ENCODE measurements at places on chromosomes 3 and 15.

GRCh38 chr3:31077021-31077601 lies 182.7 kb upstream of the GADL1 start:
- DNase-seq, result peak; percentile 44

GRCh38 chr15:59917504-59918157 lies 86.5 kb upstream of the FOXB1 start:
- peak; percentile 9 for DNase-seq

DNA sequence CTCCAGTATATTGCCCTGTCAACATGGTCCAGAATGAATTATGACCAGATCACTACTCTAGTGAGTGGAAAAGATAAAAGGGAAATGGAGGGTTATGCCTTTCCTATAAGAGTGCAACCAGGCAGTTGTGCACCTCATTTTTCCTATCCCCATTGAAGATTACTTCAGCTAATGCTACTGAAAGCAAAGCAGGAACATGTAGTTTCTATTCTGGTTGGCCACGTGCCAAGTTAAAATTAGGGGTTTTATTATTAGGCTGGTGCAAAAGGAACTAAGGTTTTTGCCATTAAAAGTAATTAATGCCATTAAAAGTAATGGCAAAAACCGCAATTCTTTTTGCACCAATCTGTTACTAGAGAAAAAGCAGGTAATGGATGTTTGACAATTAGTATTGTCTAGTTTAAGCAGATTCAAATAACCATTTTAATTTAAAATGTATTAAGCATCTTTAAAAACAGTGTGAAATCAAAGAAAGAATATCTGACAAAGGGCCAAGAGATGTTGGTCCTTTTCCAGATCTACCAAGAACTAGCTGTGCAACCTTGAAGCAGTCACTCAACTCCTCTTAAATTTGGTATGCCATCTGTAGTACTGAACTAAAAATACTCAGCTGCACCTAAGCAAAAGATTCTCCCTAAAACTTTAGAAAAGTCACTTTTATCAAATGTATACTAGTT lies 567.5 kb upstream of the CCDC54 start:
- DNase-seq, result no peak

DNA sequence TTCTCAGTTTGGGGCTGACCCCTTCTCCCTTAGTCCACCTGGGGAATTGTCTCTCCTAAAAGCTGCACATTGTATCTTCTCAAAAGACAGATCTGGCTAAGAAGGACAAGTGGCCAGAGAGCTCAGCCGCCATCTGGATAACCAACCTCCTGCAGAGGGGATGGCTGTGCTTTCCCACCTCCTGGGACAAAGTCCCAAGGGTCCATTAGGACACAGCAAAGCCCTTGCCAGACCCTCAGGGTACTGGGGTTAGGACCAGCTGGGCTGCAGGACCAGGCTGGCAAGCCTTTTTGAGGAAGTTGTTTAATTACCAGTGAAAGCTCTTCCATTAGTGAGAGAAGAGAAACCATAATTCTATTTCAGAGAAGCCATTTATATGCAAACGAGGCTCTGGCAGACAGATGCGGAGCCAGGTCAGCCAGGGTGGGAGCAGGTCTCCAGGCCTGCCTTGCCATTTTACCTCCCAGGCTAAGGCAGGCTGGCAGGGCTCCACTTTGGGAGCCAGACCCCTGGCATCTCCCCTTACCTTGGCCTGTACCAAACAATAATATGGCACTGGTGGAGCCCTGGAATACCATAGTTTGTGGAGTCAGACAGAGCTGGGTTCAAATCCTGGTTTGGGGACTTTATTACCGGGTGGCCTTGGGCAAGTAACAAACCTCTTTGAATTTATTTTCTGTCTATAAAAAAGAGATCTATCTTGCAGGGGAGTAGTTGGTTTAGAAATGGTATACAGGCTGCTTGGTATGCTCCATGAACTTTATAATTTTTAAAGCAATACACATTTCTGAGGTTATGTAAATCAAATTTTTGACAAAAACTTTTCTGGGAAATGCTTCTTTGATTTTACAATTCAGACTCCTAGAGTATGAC lies 17.9 kb downstream of the SHF start:
- no peak for DNase-seq

GRCh38 chr3:114756506-114757279 lies 390.4 kb downstream of the ZBTB20 start:
- no peak for DNase-seq

- DNase-seq, result no peak
Measured at GRCh38 chr3:2540115-2540514, 441.4 kb downstream of the CNTN4 start.

DNA sequence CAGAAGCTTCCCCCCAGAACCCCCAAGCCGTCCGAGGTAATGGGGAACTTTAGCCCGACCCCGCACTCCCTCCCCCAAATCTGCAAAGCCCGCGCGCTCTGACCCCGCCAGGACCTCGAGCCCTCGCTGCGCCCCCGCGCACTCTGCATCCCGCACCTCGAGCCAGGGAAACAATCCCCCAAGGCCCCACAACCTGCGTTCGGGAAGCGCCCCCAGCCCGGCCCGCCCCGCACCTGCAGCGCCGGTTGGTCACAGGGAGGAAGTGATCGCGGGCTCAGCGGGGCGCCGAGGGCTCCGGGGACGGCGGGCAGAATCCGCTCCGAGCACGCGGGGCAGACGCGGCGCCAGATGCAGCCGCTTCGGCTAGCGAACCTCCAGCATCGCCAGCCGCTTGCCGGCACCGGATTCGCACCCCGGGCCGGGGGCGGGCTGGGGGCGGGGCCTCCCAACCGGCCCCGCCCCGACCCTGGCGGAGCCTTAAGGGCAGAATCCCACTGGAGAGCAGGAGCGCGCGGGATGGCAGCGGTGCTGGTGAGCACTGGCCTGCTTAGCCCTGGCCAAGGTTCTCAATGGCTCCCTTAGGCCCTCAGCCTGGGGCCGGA lies at the start of gene CAMKV:
Gene CAMKV (minus strand): TSS at position 382 of the 602 bp plus-strand sequence. CDS start 7,518 bp downstream, outside the sequence.
- no peak for DNase-seq

DNA sequence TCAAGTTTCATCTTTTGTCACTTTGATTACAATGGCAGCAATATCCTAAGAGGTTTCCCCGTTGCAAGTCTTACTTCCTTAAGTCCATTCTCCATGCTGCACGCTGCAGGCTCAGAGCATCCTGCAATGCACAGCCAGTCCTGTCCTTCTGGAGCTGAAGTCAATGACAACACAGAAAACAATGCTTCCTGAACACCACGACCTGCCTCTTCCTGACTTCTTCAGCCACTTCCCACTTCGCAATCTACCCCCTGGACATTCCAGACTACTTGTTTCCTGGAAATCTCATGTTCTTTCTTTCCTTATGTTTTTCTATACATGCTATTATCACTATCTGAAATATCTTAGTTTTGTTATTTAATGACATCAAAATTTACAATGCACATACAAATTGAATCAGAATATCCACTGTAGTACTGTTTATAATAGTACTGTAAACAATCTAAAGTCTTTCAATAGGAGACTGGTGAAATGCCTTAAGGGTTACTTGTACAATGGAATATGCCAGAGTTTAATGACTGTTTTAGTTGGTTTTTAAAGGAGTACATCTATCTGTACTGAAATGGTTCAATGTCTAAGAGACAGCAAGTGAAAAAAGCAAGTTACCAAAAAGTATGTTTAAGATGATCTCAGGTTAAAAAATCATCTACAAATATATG lies 113.7 kb upstream of the PRTG start:
- DNase-seq, result no peak

GRCh38 chr15:33160581-33161165 lies 33.8 kb downstream of the FMN1 start:
- no peak for DNase-seq

DNA sequence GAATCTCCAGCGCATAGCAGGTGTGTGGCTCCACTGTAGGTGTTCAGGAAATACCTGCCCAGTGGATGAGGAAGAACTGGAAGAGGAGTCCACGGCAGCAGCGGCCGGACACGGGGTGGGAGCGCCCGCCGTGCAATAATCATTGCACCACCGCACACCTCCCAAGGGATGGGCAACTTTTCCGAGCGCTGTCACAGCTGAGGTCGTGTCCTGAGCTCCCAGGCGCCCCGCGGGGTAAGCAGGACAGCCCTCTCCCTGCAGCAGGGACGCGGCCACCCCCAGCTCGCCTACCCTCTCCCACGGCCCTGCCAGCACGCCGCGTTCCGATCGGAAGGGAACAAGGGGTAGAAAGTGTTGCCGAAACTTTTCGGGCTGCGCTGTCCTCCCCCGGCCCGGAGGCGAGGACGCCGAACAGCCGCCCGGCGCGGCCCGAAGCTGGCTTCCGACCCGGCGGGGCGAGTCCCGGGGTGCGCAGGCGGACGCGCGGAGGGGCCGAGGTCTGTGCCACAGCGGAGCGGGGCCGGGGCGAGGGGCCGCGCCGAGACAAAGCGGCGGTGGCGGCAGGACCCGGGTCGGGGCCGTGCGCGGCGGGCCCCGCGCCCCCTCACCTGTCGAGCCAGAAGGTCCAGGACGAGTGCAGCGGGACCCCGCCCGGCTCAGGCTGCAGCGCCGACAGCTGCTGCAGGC lies 475 bp downstream of the EIF4E3 start:
- no peak for DNase-seq

DNA sequence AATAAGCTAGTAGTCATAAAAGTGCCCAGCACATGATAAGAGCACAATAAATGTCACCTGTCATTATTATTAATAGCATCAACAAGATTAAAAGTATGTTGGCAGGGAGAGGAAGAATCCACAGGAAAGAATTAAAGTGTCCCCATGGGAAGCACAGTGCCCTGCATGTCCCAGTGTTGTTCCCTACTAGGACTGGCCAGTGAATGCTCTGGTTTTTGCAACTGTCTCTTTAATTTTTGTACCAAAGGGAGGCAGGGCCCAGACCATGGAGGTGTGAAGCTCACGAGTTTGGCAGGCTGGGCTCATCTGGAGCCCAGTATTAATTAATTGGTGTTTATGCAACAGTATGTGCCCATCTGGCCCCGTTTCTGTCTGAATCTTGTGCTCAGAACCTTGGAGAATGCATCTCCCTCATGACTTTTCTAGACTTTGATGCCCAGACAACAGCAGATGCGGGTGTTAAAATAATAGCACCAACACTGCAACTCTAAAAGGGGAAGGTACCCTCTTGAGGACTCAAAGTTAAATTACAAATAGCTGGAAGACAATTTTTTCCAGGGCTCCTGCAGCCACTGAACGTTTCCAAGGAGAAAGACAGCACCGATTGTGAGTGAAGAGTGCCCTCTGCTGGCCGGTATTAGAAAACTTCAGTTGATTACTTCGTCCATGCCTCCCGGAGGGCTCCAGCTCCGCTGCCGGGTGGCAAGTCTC lies 71.9 kb upstream of the SPATA12 start:
- peak; percentile 74 for DNase-seq

GRCh38 chr3:60365360-60365759 lies 885.9 kb downstream of the FHIT start:
- DNase-seq, result no peak

DNA sequence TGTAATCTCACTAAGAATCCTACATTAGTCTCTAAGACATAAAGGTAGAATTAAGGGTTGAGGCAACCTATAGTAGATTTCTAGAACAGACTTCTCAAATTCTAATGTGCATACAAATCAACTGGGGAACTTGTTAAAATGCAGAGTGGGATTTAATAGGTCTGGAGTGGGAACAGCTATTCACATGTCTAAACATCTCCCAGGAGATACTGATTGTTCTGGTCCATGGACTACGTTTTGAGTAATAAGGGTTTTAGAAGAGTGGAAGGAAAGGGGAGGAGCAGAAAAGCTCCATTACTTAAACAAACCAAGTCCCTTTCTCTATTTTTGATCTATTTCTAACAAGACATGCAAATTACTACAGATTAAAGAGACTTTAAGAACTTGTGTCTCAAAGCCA lies 524.8 kb downstream of the TUSC7 start:
- DNase-seq, result no peak

GRCh38 chr15:80183886-80184285 lies 31.1 kb downstream of the FAH start:
- DNase-seq, result no peak

DNA sequence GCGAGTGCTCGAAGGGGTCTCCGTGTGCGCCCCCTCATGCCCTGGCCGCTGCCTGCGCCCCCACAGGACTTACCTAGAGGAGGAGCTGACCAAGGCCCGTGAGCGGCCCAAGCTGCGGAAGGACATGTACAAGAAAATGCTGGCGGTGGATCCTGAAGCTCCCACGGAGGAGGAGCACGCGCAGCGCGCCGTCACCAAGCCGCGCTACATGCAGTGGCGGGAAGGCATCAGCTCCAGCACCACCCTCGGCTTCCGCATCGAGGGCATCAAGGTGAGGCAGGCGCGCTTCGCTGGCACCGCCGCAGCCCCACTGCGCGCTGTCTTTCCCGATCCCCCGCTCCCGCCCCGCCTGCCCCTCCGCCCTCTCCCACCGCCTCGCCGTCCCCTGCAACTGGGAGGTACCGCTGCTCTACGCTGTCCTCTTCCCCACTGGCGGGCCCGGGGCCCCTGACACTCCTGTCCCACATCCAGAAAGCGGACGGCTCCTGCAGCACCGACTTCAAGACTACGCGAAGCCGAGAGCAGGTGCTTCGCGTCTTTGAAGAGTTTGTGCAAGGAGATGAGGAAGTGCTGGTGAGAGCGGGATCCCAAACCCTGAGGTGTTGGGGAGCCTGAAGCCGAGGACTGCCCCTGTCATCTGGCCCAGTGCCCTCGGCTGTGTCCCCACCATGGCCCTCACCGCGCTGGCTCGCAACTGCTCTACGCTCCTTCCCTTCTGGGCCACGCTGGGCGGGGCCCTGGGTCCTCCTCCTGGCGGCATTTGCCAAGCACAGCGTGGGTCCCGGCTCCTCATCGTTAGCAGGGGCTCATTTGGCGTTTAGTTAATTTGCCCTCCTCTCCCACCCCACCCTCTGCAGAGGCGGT lies 8.5 kb downstream of the ITPKA start:
- no peak for DNase-seq
